ENCODE measurements at places on chromosomes 6 and 20. TPM values are rescaled to one million over a fixed set of nuclear protein-coding genes. Genes with fewer than 3 reads are reported as not detected.

The OR2H1 gene
- not detected for total RNA-seq

DNA sequence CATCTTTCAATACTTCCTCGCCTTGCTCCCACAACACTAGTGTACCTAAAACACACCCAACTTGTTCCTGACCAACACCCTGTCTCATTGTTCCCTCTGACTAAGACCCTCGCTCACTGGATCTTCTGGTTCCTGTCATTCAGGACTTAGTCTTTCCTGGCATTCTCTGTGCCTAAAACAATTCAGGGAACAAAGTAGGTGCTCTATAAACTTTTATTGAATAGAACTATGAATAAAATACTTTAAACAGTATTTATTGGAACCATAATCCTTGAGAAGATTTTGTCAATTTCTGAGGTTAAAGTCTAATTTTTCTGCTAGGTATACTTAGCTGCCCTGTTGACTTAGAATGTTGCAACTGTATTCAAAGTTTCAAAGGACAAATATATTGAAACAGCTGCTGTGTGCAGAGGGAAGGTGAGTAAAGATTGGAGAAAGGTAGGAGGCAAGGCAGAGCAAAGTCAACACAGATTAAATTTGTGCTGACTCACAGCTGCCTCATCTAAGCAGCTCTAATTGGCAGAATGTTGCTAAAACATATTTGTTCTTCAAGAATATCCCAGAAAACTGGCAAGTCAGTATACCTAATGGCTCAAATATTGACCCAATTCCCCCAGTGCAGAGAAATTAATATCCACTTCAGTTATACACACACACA, 37.6 kb downstream of the GSTA2 start:
- no peak for DNase-seq

DNA sequence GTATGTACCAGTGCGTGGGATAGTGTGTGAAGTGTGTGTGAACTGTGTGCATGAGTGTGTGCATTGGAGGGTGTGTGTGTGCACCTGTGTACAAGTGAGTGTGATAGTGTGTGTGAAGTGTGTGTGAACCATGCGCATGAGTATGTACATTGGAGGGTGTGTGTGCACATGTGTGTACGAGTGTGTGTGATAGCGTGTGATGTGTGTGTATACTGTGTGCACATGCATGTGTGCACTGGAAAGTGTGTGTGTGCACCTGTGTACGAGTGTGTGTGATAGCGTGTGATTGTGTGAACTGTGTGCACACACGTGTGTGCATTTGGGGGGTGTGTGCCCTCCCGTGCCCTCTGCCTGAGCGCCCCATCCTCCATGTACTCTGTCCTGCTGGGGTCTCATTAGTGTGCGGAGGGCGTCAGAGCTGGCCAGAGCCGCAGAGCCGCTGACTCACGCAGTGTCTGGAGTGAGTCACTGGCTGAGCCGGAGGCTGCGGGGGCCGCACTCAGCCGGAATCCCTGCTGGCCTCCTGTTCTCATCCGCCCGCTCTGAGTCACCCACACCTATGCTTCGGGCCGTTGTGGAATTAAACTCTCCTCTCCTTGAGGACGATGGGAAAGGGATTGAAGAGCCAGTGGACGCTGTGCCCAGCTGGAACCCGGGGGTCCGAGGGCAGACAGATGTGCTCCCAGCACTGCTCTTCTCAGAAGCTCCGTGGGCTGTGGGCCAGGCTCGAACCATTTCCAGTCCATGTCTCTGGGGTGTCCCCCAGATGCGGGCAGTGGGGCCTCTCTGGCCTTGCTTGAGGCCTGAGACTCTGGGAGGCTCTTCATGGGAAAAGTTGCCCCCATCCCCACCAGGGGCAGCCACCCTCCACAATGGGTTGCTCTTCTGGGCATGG, 27.3 kb upstream of the STX16 start:
- no peak for DNase-seq

The BPI gene
- not detected for total RNA-seq

The NT5E gene
- 0.62 TPM for total RNA-seq

The SDC4 gene
- total RNA-seq: 8.2 TPM

The ZNF165 gene
- 4.3 TPM for total RNA-seq

GRCh38 chr20:15945289-15945688, 628.0 kb downstream of the KIF16B start:
- DNase-seq: no peak

DNA sequence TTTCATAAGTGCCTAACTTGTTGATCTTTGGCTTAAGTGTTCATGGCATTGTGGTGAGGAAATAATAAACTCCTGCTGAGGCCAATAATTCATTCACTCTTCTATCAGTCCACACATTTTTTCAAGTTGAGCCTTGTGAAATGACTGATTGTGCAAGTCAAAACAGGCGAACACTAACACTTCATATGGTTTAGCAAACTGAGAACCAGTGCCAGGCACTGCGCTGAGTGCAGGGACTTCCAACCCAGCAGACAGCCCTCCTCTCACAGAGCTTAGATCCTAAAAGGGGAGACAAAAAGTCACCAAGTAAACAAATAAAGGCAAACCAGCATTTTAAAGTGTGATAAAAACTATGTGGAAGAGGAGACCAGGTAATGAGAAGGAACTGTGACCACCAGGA, 435.0 kb downstream of the PTPRT start:
- DNase-seq: no peak

The ZC2HC1B gene
- not detected for total RNA-seq

GRCh38 chr6:69866351-69866769, at the start of gene COL19A1:
COL19A1 (plus strand) TSS chr6:69866556; CDS start chr6:69879568, 13,012 bp downstream.
- DNase-seq: peak; percentile 47

The TDP2 gene
- 43.2 TPM for total RNA-seq

GRCh38 chr6:118436482-118436881, 111.6 kb upstream of the PLN start:
- no peak for DNase-seq

The HSPA1L gene
- 5.5 TPM for total RNA-seq

GRCh38 chr6:133504158-133504557, 263.0 kb downstream of the EYA4 start:
- DNase-seq: no peak

The HTR1B gene
- total RNA-seq: not detected

GRCh38 chr6:12324099-12324498, 33.9 kb downstream of the EDN1 start:
- DNase-seq: no peak

DNA sequence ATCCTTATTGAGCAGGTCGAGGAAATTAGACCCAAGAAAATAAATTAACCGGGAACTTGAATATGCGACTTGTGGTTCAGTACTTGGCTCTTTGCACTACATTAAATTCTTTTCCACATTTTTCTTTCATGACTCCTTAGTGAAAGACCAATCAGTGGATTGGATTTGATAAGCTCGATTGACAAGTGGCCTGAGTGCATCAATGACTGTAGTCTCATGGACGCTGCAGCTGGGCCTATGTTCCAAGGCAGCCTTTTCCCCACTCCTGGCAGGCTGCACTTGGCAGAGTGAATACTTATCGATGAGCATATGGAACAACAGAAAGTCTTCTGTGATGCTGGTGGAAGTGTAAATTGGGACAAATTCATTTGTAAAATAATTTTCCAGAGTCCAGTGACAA, 210.8 kb upstream of the EXOC2 start:
- DNase-seq: no peak

- DNase-seq: no peak
These were observed 122.7 kb downstream of the TMEM242 start for GRCh38 chr6:157200611-157201010.

DNA sequence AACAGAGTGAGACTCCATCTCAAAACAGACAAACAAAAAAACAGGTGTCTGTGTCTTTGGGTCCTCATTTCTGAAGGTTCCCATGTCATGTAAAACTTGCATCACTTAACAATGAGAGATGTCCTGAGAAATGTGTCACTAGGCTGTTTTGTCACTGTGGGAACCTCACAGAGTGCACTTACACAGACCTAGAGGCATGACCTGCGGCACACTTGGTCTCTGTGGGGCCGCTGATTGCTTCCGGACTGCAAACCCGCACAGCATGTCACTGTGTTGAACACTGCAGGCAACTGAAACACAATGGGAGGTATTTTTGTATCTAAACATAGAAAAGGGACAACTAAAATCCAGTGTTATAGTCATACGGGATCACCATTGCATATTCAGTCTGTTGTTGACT, 42.3 kb upstream of the TMEM181 start:
- DNase-seq: no peak

GRCh38 chr6:53803081-53803860, 8.5 kb downstream of the LRRC1 start:
- no peak for DNase-seq

- DNase-seq: no peak
These were observed 11.0 kb upstream of the CFAP206 start for GRCh38 chr6:87396595-87397392.

DNA sequence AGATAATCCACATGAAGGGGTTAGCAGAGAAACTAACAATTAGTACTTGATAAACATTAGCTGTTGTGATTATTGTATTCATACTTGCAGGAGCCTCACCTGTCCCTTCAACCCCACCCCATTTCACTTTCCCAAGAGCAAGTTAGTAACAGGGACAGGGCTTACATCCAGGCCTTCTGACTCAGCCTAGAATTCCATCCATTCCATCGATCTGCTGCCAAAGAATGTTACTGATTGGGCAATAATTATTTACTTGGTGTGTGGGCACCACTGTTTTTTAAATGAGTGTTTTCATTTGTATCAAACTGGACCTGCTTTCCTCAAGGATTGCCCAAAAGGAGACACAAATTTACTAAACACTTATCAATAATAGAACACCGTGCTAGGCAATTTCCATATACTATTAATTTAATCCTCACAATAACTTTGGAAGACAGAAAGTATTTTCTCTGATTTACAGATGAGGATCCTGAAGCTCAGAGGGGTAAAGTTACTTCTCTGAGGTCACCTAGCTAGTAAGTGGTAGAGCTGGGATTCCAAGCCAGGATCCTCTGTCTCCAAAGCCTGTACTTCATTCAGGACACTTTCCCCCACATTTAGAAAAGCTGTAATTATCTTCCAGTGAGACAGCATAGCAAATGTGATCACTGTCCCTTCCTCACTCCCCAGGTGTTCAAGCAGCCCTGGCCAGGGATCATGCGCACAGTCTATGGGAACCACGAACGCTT, 32.8 kb downstream of the GSS start:
- no peak for DNase-seq

- DNase-seq: no peak
These were observed 266.0 kb upstream of the SOX4 start for GRCh38 chr6:21327326-21328112.

DNA sequence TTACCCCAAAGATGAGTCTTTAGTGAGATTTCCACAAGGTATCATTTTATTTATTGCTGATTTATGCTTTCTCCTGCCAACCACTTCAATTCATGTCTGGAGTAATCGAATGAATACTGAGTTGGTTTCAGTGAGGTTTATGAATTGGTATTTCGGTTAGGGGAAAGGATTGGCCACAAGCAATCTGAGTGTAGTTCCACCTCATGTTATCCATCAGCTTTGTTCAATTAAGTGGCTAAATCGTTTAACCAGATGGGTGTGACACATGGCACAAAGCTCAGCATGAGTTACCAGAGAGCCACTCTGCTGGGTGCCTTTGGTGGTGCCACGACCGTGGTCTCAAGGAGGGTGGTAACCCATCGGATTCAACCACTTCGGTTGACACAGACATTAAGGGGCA, 148.2 kb downstream of the FNDC1 start:
- no peak for DNase-seq

DNA sequence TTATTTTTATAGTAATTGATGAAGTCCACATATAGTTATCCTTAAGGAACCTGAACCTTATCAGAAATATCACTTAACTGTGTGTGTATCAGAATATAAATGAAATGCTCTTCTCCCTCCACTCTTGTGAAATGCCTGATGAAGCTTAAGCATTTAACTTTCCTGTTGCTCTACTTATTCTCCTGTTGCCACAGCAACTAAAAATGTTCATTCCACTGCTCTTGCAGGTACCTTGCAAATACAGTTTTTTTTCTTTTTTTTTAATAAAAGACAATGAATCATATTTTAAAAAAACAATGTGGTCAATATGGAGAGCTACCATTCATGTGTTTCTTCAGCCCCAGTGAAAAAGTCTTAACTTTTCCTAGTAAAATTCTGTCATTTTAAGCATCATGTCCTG, 210.3 kb downstream of the RFPL4B start:
- no peak for DNase-seq

The SLC22A7 gene
- total RNA-seq: not detected

The SNRPB2 gene
- total RNA-seq: 49.9 TPM

The AKAP12 gene
- total RNA-seq: 0.30 TPM

DNA sequence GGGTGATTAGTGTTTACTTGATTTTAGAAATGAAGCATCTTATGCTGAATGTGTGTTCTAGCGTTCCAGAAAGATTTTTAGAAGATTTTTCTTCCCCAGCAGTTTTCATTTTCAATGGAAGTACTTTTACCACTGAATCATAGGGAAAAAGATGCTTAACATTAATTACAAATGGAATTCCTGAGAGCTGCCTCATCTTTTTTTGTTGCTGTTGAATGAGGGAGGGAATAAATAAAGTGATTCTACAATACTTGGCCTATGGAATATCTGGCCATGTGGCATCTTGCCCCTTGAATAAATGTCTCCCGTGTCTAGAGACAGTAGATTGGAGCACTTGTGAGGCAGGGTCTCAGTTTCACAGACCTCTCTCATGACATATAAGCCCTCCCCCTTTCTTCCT, 44.1 kb upstream of the SLC22A1 start:
- no peak for DNase-seq

The BYSL gene
- total RNA-seq: 1.8 TPM

The TP53TG5 gene
- total RNA-seq: not detected

DNA sequence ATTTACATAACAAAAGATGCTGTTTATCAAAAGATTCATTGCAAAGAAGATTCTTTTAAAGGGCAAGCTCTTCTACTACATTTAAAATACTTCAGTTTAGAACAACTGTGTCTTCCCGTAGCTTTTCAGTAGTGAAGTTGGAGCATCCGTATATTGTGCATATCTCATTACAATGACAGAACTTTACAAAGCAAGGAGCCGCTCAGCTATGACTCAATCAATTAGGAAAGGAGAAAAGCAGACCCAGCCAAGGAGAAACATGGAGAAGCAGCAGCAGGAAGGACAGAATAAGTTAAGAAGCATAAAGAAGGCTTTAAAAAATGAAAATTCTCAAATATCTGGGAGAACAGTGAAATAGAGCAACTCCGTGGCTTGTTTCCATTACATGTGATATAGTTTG, 132.6 kb upstream of the SMLR1 start:
- DNase-seq: no peak

GRCh38 chr20:59005523-59006166, 1.4 kb downstream of the CTSZ start:
- no peak for DNase-seq

The FAM209A gene
- total RNA-seq: 6.1 TPM

- no peak for DNase-seq
These were observed 60.7 kb upstream of the LTV1 start for GRCh38 chr6:143782481-143782880.

DNA sequence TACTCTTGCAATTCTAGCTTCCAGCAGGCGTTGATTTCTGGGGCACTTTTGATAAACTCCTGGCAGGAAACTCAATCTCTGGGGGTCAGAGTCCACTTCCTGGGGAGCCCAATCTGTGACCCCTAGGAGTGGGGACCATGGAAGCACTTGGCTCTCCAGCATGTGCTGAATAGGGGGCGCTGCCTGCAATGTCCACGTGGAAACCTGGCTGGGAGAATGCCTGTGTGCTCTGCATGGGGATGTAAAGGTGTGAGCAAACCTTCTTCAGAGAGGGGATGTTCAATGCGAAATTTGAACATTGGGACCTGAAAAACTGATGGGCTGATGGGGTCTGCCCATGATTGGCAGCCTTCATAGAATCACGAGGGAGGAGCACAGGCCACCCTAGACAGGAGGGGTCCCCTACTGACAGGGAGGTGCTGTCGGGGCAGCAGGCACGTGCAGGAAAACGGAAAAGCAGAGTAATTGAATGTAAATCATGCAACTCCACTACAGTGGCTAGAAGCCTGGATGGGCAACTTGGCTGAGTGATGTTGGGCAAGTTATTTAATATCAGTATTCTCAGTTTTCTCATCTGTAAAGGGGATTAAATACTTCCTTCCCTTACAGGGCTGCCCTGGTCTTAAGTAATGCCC, 47.8 kb downstream of the CEP43 start:
- DNase-seq: no peak

Data from CD4-positive, CD25-positive, alpha-beta regulatory T cell (primary cell).